Upper lobe of left lung (tissue), 6 donors: ENCODE measurements at places on chromosomes 5 and 9.

- no peak for DNase-seq
Measured at GRCh38 chr9:71760901-71761300, 7.4 kb downstream of the CEMIP2 start.

DNA sequence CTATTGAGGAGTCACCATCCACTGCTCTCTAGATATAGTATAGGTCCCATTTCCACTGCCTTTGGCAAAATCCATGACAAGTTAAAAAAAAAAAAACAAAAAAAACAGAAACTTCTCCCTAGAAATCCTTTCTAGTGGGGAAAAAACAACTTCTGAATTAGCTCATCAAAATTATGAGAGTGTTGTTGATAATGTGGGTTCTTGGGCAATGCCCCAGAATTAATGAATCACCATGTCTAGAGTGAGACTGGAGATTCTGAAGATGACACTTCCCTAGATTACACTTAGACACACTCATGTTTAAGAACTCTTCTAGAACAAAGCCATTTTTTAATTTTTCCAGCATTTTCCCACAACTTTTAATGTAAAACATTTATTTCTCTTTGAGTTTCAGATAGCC lies 728.0 kb upstream of the C9orf72 start:
- no peak for DNase-seq

DNA sequence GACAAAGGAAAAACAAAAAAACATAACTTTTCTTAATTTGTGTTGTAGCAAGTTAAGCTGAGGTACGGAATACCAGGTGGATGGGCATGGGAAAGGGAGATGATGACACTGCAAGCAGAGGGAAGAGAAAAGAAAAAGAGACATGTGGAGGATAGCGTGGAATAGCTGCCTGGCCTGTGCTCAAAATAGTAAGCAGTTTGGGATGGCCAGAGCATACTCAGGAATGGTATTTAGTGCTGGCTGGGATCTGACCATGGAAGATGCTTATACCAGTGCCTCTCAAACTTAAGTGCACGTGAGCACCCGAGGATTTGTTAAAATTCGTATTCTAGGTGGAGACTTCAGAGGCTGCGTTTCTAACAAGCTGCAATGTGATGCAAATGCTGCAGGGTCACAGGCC lies 41.3 kb downstream of the LNPEP start:
- DNase-seq = no peak

DNA sequence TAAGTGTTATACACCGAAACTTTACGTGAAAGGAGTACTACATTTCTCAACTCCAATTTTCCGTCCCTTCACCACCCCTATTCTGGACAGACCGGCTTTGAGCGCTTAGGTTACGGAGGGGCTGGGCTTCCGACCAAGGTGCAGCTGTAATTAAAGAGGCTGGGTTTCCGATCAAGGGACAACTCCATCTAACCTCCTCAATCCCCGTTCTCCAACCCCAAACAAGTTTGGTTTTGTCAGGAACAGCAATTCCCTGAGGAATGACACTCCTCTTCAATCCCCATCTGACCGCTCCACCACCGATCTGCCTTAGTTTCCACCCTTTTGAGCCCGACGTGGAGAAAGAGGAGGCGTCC lies 577 bp downstream of the TUT7 start:
- DNase-seq = peak; percentile 55

- no peak for DNase-seq
Measured at GRCh38 chr5:78761840-78762239, 113.3 kb upstream of the LHFPL2 start.

GRCh38 chr9:117739624-117740347 lies 35.6 kb downstream of the TLR4 start:
- no peak for DNase-seq

GRCh38 chr5:100775533-100775855 lies 127.6 kb downstream of the ST8SIA4 start:
- DNase-seq = no peak

GRCh38 chr9:91071184-91071990 lies 269.8 kb downstream of the SYK start:
- no peak for DNase-seq

GRCh38 chr9:22100626-22101025 lies 91.5 kb upstream of the CDKN2B start:
- no peak for DNase-seq

- peak; percentile 87 for DNase-seq
Measured at GRCh38 chr5:151222790-151223446, 974 bp downstream of the CCDC69 start.

- no peak for DNase-seq
Measured at GRCh38 chr5:81803812-81804211, 52.9 kb upstream of the SSBP2 start.

GRCh38 chr9:98864281-98865174 lies 57.1 kb downstream of the GALNT12 start:
- DNase-seq = no peak

DNA sequence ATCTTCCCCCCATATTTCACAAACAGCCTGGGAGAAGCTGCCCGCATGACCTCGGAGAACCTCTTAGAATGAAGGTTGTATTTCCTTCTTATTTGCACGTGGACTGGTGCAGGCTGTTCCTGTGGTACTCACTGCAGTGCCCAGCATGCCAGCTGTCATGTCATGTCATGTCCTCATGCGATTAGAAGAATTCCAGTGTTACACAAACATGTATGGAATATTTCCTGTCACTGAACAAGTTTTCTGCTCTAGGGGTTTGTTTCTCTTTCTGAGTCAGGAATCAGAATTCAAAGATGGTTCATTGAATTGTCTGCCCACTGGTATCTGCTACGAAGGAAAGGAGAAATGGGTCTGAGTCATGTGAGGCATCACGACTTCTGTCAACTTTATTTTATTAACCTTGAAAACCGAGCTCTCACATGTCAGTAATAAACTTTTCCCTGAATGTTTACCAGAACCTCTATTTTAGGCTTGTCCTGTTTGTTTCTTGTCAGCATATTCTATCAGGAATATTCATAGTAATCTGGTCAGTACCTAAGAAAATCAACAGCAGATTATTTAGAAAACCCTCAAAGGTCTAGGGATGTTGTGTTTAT lies 415.6 kb downstream of the GADD45G start:
- DNase-seq = no peak

DNA sequence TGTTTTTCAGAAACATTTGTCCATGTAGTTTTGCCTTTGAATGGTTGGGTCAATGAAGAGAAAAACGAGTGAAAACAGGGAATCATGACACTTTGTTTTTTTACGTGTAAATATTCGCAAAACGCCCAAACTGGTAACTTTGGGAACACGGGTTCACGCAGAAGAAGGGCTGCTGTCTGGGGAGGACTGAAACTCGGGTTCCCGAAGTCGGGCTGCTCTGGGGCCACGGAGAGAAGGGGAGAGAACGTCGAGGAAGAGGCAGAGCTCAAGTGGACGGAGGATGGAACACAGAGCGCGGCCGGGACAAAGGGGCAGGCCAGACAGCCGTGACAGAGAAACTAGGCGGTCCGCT lies 478 bp upstream of the SETD9 start:
- no peak for DNase-seq

DNA sequence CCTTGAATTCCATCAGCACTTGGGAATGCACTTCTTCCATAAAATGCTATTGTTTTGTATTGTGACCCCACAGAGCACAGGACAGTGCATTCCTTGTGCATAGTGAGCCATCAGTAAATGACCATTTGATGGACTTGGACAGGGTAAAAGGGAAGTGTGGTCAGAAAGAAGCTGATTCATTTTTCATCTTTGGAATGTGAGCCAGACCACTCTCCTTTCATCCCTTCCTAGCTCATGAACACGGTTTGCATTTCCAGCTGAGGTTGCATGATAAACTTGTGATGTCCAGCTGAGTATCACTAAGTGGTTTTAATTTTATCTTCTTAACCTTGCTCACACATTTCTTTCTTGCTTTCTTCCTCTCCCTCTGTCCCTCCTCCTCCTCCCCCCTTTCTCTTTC lies 101.3 kb downstream of the NUDT12 start:
- no peak for DNase-seq

- no peak for DNase-seq
Measured at GRCh38 chr9:69141851-69142250, 32.2 kb upstream of the TJP2 start.

DNA sequence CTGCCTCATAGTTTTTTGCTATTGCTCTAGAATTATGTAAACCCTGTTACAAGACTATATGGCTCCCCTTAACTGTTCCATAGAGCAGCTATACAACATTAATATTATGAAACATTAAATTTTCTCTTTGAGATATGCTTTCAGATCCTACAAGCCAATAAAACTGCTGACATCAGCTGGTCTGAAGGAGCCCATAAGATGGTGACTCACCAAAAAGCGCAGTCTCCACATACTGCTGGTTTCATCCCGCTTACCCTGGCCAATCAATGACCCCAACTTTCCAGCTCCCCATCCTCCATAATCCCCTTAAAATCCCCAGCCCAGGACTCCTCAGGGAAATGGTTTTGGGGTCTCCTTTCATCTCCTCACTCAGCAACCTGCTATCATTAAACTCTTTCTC lies 172.7 kb downstream of the NSG2 start:
- no peak for DNase-seq

DNA sequence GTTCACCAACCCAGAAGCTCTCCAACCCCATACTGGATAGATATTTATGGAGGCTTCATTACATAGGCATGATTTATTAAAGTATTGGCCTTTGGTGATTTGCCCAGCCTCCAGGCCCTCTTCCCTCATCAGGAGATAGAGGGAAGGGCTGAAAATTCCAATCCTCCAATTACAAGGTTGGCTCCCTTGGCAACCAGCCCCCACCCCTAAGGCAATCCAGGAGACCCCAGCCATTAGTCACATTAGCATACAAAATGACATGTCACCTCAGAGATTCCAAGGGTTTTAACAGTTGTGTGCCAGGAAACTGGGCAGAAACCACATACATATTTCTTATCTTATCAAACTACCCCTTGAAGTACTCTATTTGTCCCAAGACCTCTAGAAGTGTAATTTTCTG lies 210.0 kb downstream of the HINT1 start:
- DNase-seq = no peak

- no peak for DNase-seq
Measured at GRCh38 chr5:119630752-119631440, 1.5 kb downstream of the FAM170A start.

DNA sequence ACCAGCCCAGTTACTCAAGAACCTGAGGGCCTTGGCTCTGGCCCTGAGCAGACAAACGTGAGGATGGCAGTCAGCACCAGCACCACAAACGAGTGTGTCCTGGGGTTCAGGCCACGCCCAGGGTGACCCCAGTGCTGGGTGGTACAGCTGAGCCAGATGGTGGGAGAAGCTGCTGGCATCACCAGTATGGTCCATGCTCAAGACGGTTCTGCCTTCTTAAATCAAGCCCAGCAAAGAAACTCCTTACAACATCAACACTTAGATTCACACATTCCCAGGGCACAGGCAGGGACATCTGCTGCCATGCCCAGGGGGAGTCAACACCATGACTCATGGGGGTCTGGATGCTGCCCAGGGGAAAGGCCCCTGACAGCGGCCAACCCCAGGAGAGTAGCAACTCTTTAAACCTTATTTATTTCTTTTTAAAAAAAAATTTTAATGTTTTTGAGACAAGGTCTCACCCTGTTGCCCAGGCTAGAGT lies 31.3 kb downstream of the IPPK start:
- peak; percentile 22 for DNase-seq

- DNase-seq = peak; percentile 61
Measured at GRCh38 chr9:35599763-35600604, 5.1 kb upstream of the TESK1 start.

DNA sequence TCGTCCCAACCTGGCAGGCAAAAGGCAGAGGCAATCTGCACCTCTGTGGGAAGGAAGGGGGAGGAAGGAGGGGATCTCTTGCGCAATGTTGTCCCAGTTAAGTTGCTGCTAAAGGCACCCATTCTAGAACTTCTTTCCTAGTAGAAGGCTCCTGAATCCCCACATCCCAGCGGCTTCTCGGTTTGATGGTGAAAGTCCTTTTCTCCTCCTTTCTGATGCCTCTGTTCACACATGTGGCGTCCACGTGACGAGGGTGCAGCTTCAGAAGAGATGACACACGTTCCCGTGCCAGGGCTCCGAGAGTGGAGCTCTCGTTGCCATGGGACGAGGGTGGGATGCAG lies 96.9 kb upstream of the FCN2 start:
- DNase-seq = no peak

- no peak for DNase-seq
Measured at GRCh38 chr5:75051217-75051751, 1.1 kb downstream of the GCNT4 start.

DNA sequence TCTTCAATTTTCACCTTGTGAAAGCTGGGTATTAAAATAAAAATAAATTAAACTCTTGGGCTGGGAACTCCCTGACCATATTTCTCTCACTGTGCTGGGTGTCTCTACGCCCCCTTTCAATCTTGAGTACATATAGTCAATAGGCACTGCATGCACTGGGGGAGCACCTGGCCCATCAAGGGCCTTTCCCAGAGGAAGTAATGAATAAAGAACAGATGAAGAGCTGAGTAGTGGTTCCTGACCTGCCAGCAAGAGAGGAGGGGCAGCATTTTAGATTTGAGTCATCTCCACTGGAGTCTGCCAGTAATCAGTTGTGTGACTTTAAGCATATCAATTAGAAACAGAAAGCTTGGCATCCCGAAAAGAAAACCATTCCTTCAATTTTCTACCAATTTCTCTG lies 6.2 kb downstream of the MAPKAP1 start:
- no peak for DNase-seq

- no peak for DNase-seq
Measured at GRCh38 chr5:173001229-173001841, 17.8 kb downstream of the ATP6V0E1 start.

GRCh38 chr5:178483620-178484019 lies 106.6 kb downstream of the COL23A1 start:
- peak; percentile 76 for DNase-seq

GRCh38 chr5:1168796-1169195 lies 32.6 kb upstream of the SLC6A19 start:
- DNase-seq = peak; percentile 34

DNA sequence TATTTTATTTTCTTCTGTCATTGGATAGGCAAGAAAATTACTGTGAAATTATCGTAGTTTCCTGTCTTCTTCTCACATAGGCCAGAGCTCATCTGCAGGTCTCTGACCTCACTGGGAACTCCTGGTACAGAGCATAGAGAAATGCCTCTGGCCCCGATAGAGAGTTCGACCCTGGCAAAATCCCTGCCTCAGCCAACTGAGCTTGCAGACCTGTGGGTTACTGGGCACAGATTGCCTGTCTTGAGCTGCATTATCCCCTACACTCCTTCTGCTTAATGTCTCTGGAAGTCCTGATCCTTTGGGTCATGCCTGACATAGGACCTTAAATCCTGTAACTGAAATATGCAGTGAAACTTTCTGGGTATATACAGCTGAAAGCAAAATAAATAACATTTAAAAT lies 439.3 kb upstream of the CTNND2 start:
- DNase-seq = no peak

- DNase-seq = no peak
Measured at GRCh38 chr5:112584781-112585180, 152.9 kb upstream of the APC start.

- DNase-seq = no peak
Measured at GRCh38 chr9:101274971-101275768, 109.6 kb downstream of the BAAT start.

- DNase-seq = no peak
Measured at GRCh38 chr5:163373436-163374084, 63.8 kb upstream of the CCNG1 start.

GRCh38 chr9:27352457-27353165 lies 55.7 kb upstream of the EQTN start:
- peak; percentile 42 for DNase-seq
